GM12864 (cell line): ENCODE measurements at places on chromosomes 2 and 18.
A peak's percentile ranks its signal among the peaks of the same experiment; 100 is the strongest.

DNA sequence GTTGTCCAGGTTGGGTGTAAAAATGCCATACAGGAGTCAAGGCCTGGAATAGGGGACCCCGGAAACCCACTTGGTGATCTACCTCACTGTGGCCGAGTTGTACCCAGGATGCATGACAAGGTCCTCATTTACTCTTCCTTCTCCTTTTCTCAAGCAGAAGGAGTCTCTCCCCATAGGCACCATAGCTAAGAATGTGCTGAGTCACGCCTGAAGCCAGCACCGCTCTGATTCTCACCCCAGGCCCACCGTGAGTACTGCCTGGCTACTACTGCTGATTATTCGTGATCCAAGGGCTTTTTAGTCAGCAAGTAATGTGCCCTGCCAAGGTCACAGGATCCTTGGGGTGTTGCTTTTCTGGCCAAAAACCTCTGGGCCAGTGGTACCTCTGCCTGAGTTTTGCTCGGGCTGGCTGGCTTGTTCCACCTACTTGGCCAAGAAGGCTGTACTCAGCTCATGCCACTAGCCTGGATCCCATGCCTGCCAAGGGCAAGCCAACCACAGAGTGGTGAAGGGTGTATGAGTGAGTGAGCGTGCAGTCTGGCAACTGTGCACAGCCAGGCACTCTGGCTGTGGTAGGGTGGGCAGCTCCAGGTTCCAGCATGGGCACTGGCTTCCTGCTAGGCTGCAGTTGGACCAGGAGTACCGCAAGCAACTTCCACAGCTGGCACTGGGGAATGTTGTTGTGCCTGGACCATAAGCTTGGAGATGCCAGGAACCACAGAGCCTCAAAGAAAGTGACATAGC is 650.1 kb upstream of the VRK2 start:
- DNase-seq: no peak

- no peak for DNase-seq
Observed at GRCh38 chr2:16625759-16626158, 39.9 kb downstream of the CYRIA start.

GRCh38 chr2:66271777-66272176 is 163.1 kb upstream of the MEIS1 start:
- no peak for DNase-seq

GRCh38 chr18:47149457-47150028 is 757 bp downstream of the HDHD2 start:
- no peak for DNase-seq

DNA sequence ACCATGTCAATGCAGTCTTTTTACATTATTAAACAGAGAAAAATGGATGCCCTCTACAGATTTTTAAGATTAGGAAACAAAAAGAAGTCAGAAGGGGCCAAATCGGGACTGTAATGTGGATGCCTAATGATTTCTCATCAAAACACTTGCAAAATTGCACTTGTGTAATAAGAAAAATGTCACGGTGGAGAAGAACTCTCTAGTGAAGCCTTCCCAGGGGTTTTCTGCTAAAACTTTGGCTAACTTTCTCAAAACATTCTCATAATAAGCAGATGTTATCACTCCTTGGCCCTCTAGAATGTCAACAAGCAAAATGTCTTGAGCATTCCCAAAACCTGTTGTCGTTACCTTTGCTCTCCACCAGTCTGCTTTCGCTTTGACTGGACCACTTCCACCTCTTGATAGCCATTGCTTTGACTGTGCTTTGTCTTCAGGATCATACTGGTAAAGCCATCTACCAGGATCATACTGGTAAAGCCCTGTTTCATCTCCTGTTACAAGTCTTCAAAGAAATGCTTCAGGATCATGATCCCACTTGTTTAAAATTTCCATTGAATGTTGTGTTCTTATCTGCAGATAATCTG is 226.8 kb downstream of the TNS1 start:
- DNase-seq: no peak

DNA sequence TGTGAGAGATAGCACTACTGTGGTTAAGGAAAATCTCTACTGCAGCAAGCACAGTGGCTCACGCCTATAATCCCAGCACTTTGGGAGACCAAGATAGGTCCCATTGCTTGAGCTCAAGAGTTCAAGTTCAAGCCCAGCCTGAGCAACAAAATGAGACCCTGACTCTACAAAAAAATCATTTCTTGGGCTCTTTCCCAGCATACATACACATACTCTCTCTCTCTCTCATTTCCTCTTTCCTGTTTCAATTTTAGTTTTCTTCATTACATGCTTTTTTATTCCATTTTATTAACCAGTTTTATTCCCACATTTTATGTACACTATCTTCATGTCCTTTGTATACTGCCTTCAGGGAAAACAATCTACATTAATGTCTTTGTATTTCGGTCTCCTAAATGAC is 14.6 kb downstream of the WDR33 start:
- DNase-seq: no peak

DNA sequence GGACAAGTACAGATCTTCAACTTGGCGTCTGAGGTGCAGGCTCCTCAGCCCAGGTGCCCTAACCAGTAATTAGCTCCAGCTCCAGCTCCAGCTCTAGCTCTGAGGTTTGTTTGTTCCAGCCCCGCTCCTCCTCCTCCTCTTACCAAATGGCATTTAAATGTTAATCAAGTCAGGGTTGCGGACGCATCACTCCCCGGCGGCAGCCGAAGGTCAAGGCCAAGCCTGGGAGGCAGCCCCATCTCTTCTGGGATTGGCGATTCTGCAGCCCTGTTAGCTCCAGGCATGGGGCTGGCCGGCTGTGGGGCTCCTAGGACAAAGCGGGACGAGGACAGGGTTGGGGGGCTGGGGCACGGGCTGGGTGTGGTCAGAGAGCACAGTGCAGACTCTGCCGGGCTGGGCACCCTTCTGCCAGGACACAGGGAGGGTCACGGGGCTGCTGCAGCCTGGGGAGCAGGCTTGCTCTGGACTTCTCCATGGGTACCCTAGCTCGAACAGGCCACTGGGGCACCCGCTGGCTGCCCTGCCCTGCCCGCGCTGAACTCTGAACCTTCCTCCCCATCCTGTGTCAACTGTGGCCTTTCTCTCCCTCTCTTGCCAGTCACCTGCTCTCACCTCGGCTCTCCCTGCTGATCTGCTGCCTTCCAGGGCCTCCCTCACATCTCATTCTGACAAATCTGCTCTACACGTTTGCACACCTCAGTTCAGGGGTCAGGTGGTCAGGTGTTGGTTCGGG is 203.3 kb downstream of the CELF4 start:
- no peak for DNase-seq

GRCh38 chr18:784470-785172 is 27.4 kb downstream of the YES1 start:
- no peak for DNase-seq

DNA sequence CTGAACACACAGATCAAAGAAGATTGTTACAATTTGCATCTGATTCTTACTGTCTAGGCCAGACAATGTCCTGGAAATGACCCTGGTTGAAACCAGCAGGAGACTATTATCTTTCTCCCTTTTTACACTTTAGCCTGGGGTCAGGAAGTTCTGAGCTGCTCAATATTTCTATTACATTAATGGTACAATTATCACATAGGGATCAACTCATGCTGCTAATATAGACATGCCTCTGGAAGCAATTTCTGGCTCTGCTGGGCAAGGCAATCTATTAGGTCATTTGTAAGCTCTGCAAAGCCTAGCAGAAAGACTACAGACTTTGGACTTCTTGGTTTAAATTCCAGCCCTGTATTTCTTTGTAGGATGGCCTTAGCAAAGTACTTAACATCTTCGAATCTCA is 205.3 kb downstream of the LRP1B start:
- no peak for DNase-seq

- DNase-seq: no peak
Observed at GRCh38 chr2:113085542-113085941, 17.8 kb downstream of the IL1F10 start.

DNA sequence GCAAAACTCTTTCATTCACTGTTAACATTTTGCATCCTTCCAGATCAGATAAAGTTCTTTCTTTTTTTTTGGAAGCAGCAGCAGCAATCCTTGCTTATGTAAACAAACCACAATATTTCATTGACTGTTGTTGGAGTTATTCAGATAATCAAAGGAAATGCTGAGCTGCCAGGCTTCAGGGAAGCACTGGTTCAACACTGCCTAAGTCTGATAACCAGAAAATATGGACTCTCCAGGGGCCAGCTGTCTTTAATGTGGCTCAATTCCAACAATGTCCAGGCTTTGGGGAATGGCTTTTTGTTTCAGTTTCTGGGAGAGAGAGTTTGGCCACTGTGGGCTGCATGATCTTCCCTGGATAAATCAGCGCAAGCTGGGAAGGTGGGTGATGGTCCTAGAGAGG is 354.3 kb downstream of the AKAIN1 start:
- DNase-seq: no peak

DNA sequence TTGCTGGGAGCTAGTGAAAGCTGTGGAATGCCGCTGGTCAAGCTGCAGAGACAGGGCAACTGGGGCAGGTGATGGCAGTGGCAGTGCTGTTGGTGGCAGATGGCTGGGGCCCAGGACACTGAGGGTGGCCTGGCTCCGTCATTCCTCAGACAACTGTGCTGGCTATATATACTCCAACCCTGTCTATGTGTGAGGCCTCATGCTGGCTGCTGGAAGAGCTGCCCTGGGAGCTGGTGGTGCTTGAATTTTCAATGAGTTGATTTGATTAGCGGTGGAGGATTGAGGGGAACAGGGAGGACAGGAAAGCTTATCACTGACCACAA is 66.5 kb upstream of the TMEM200C start:
- DNase-seq: no peak

DNA sequence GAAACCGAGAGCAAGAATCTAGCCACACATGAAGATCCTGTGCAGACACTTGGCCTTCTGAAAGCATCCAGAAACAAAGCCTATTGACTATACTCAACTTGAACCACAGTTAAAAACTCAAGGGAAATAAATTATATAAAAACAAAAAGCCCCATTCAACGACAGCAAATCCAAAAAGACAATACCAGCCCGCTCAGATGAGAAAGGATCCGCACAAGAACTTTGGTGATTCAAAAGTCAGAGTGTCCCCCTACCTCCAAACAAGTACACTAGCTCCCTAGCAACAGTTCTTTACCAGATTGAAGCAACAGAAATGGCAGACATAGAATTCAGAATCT is 163.2 kb downstream of the WDPCP start:
- DNase-seq: no peak

GRCh38 chr18:26227051-26227670 is 916 bp downstream of the TAF4B start:
- no peak for DNase-seq

- DNase-seq: no peak
Observed at GRCh38 chr2:72744049-72744448, 81.8 kb downstream of the EXOC6B start.

GRCh38 chr2:26540306-26540705 is 62.4 kb upstream of the OTOF start:
- no peak for DNase-seq

DNA sequence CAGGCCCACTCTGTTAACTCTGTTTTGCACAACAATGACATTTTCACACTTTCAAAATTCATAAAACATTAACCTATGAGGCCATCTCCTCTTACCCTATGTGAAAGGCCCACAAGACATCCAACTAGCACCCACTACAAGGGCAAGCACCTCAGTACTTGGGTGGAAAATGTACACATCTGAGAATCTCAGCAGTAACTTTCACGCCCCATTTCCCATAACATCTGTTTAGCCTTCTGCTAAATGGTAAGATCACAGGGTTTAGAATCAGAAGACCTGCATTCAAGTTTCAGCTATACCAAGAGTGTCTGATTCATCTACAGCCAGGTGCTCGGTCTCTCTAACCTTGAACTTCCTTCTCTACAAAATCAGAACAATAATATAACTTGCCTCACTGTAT is 89.2 kb downstream of the SP100 start:
- peak; percentile 60 for DNase-seq

- no peak for DNase-seq
Observed at GRCh38 chr2:195594919-195595694, 61.9 kb upstream of the SLC39A10 start.

DNA sequence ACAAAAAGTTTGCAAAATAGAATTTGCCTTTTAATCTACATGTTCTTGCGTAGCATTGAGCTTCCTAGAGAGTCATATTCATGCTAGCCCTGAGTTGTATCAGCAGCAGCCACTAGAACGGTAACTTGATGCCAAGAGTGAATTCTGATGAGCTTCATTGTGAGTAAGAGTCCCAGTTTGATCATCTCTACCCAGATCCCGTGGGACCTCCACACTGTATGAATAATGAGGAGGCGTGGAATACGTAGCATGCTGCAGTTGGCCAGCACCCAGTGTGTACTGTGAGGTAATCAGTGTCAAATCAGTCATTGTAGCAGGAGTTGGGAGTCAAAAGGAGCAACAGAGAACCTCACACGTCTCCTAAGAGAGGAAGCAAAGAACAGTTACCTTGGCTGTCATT is 197.9 kb downstream of the NEDD4L start:
- DNase-seq: no peak

GRCh38 chr18:54830260-54830659 is 2.0 kb downstream of the RAB27B start:
- no peak for DNase-seq

- DNase-seq: no peak
Observed at GRCh38 chr2:156394033-156394741, 42.0 kb upstream of the GPD2 start.

DNA sequence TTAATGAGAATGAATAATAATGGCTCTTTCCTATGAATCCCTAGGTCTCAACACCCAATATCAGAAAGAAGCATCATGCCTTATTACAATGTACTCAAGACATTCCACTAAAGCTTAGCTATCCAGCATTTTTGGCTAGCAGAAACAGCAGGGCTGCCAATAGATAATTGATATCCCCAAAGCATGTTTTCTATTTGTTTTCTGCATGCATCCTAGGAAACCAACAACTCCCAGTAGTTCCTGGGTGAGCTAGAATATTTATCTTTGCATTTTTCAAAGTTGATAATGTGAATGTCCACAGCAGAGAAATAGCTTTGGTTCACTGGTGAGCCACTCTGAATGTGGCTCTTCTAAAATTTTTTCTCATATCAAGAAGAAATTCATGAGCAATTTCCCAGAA is 5.8 kb upstream of the ANTXR1 start:
- DNase-seq: no peak

DNA sequence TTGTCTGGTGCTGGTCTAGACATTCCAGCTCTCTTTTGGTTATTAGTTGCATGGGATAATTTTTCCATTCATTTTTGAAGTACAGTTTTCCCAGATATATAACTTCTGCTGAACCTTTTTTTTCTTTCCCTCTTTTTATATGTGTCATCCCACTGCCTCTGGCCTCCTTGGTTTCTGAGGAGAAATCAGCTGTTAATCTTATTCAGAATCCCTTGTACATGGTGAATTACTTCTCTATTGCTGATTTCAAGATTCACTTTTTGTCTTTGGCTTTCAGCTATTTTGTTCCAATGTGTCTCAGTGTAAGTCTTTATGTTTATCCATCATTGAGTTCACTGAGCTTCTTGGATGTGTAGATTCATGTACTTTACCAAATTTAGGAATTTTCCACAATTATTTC is 99.7 kb downstream of the ARHGEF4 start:
- DNase-seq: no peak

- no peak for DNase-seq
Observed at GRCh38 chr2:25624635-25625034, 48.7 kb downstream of the DTNB start.
